Esophagus muscularis mucosa (tissue), 4 donors: ENCODE measurements at places on chromosomes 2 and 18. TPM values are rescaled to one million over a fixed set of nuclear protein-coding genes. Genes with fewer than 3 reads are reported as not detected.

DNA sequence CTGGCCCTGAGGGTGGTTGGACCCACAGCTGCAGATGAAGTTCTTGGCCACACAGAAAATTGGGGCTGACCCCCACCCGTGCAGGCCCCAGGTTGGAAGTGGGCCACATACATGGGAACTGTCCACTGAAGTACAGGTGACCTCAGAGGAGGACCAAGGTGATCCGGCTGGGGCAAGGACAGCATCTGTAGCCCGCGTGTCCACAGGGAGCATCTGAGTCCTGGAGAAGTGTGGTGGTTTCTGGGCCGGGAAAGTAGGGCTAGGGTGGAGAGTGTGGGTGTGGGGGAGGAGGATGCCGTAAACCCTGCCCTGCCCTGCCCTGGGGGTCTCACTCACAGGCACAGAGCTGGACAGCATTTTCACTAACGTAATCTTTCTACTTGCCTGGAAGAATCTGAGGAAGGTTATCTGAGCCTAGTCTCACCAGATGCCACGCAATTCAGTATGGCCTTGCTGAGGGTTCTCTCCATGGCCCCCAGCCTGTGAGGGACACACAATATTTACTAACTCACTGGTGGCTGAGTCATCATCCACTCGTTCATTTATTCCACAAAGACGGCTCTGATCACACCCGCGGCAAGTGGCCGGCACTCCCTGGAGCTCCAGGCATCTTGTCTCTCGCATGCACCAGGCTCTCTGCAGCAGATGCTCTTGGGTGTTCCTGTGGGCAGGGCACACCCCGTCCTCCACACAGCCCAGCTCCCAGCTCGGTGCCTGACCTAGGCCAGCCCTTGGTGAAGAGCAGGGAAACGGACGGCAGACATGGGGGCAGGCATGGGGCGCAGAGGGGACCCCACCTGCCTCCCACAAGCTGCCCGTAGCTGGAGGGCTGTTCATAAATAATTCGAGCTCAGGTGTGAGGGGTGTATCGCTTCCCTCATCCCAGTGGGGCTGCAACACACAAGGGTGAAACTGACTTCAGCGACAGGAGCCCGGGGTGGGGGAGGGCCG is 51.2 kb downstream of the INHBB start:
- H3K4me3 ChIP-seq: no peak overlapping the region
- no peak overlapping the region for H3K27ac ChIP-seq
- H3K27me3 ChIP-seq: no peaks in the 10 kb centered on the region
- H3K4me1 ChIP-seq: no peaks in the 10 kb centered on the region
- no peaks in the 10 kb centered on the region for H3K36me3 ChIP-seq

DNA sequence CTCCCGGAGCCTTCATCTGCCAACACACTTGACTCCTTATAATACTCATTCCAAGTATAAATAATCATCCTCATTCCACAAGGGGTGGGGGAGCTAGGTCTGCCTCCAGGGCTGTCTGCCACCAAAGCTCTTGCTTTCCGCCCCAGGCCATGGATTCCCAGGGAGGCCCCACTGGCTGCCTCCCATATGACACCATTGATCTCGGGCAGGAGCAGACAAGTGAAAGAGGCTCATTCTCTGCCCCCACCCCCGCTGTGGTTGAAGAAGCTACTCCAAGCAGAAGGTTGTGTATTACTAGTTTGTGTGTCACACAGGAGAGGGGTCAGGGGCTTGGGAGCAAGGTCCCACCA is 99.5 kb downstream of the MRO start:
- H3K27me3 ChIP-seq: no peaks in the 10 kb centered on the region
- no peak for DNase-seq
- no peaks in the 10 kb centered on the region for H3K36me3 ChIP-seq
- H3K4me3 ChIP-seq: no peak overlapping the region
- peaks cover 13% of the 10 kb centered on the region for H3K4me1 ChIP-seq
- H3K27ac ChIP-seq: no peak overlapping the region

GRCh38 chr2:1886405-1886992 is 142.2 kb upstream of the PXDN start:
- H3K27ac ChIP-seq: no peak overlapping the region
- H3K4me1 ChIP-seq: no peaks in the 10 kb centered on the region
- no peaks in the 10 kb centered on the region for H3K36me3 ChIP-seq
- H3K4me3 ChIP-seq: no peak overlapping the region

Gene CCDC74B
- total RNA-seq: 3.5 TPM

Gene UGT1A8
- total RNA-seq: not detected

DNA sequence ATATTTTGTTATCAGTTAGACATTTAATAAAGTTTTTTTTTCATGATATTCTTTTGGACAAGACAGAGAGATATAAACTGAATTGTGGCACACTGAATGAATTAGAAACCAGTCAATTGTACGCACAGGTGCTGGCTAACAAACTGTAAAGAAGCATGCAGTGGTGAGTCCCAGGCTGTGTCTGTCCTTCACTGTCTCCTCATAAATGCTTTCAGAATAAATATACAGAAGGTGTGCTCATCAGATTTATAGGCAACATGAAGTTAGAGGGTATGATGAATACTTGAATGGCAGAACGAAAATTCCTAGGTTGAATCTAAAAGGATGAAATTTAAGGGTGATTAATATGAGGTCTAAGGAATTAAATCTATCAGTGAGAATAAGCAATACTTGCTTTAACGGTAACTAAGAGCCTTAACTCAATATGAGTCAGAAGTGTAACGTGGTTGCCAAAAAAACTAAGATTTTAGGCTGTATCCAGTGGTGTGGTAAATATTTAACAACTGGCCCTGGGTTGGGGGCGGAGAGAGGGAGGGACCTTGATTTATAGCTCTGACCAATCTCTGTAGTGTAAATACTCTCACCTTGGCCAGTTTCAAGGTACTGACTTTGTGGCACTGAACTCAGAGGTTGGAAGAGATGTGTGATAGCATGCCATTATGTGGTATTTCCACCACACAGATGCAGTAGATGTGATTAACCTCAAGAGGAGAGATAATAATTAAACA is 41.9 kb upstream of the AAK1 start:
- no peaks in the 10 kb centered on the region for H3K27me3 ChIP-seq
- no peak overlapping the region for H3K4me3 ChIP-seq
- H3K27ac ChIP-seq: no peak overlapping the region
- DNase-seq: no peak
- H3K36me3 ChIP-seq: no peaks in the 10 kb centered on the region

GRCh38 chr2:120470041-120470965 is 124.4 kb downstream of the INHBB start:
- H3K27me3 ChIP-seq: no peaks in the 10 kb centered on the region
- no peaks in the 10 kb centered on the region for H3K36me3 ChIP-seq
- no peak overlapping the region for H3K4me3 ChIP-seq
- peak overlapping the region; percentile 56 for H3K27ac ChIP-seq
- H3K4me1 ChIP-seq: peaks cover 22% of the 10 kb centered on the region

GRCh38 chr2:16275131-16275530 is 334.8 kb downstream of the MYCN start:
- no peak for DNase-seq
- H3K4me3 ChIP-seq: no peak overlapping the region
- H3K27ac ChIP-seq: no peak overlapping the region
- no peaks in the 10 kb centered on the region for H3K4me1 ChIP-seq
- H3K27me3 ChIP-seq: no peaks in the 10 kb centered on the region
- no peaks in the 10 kb centered on the region for H3K36me3 ChIP-seq

Gene RTP5
- not detected for total RNA-seq

Gene ATOH8
- 45.2 TPM for total RNA-seq

Gene KCNF1
- total RNA-seq: 38.2 TPM

Gene ANKRD30B
- total RNA-seq: not detected

- no peak overlapping the region for H3K4me3 ChIP-seq
- no peak for DNase-seq
- no peak overlapping the region for H3K27ac ChIP-seq
- peaks cover 30% of the 10 kb centered on the region for H3K4me1 ChIP-seq
- no peaks in the 10 kb centered on the region for H3K27me3 ChIP-seq
- H3K36me3 ChIP-seq: no peaks in the 10 kb centered on the region
Measured at GRCh38 chr2:237510502-237511217, 23.6 kb downstream of the MLPH start.

Gene SDC1
- 0.52 TPM for total RNA-seq

Gene UNC80
- 0.11 TPM for total RNA-seq
